Suprapubic skin (tissue), 4 donors: ENCODE measurements at places on chromosomes 7 and 10.

- H3K4me3 ChIP-seq = no peak overlapping the region
- peaks cover 53% of the 10 kb centered on the region for H3K36me3 ChIP-seq
- H3K4me1 ChIP-seq = peaks cover 39% of the 10 kb centered on the region
- no peaks in the 10 kb centered on the region for H3K27me3 ChIP-seq
- no peak for DNase-seq
- peak overlapping the region; percentile 89 for H3K27ac ChIP-seq
Observed at GRCh38 chr10:102813734-102814452, 23.3 kb downstream of the CYP17A1 start.

DNA sequence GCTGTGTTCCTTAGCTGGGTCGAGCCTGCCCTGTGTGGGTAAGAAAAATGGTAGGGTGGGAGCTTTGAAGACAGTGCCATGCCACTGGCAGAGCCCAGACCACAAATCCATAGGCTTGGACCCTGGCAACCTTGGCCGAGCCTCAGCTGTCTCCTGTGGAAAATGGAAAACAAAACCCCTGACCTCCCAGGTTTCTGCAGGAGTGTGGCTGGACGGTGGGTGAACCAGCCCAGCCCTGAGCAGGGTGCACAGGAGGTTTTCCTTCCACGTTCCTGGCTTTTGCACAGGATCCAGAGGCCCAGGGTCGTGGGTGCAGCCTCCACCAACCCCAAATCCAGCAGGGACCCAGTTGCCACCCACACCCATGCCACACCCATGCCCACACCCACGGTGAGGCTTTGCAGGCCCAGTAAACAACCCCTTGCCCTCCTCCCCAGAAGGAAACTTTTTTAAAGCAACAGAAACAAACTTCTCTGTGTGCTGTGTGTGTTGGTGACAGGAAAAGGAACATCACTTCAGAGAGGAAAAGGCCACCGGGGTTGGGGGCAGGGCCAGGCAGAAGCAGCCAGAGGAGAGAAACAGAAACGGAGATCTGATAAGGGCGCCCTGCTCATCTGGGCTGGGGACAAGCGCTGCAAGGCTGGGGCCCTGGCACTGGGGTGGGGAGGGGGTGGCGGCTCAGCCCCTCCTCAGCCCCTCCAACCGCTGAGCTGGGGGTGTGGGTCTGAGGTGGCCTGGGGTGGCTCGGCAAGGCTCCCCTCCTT, 20.7 kb upstream of the ZMIZ1 start:
- H3K4me1 ChIP-seq = peaks cover 22% of the 10 kb centered on the region
- H3K27me3 ChIP-seq = no peaks in the 10 kb centered on the region
- no peak overlapping the region for H3K27ac ChIP-seq
- no peak overlapping the region for H3K4me3 ChIP-seq

- H3K27ac ChIP-seq = no peak overlapping the region
- no peaks in the 10 kb centered on the region for H3K36me3 ChIP-seq
- no peaks in the 10 kb centered on the region for H3K4me1 ChIP-seq
Observed at GRCh38 chr10:117071286-117072050, 66.5 kb upstream of the SHTN1 start.

- no peak overlapping the region for H3K27ac ChIP-seq
- no peaks in the 10 kb centered on the region for H3K4me1 ChIP-seq
- no peaks in the 10 kb centered on the region for H3K27me3 ChIP-seq
- peaks cover 14% of the 10 kb centered on the region for H3K36me3 ChIP-seq
- DNase-seq = no peak
- H3K4me3 ChIP-seq = no peak overlapping the region
Observed at GRCh38 chr10:404346-404745, 269.1 kb downstream of the ZMYND11 start.

- H3K36me3 ChIP-seq = no peaks in the 10 kb centered on the region
Observed at GRCh38 chr10:121240556-121240955, 357.7 kb downstream of the FGFR2 start.

GRCh38 chr7:93004906-93005305, 112.9 kb downstream of the SAMD9 start:
- no peak for DNase-seq
- no peaks in the 10 kb centered on the region for H3K4me1 ChIP-seq
- H3K4me3 ChIP-seq = no peak overlapping the region
- no peaks in the 10 kb centered on the region for H3K27me3 ChIP-seq

- H3K4me1 ChIP-seq = no peaks in the 10 kb centered on the region
- no peak overlapping the region for H3K4me3 ChIP-seq
- H3K27me3 ChIP-seq = peaks cover 93% of the 10 kb centered on the region
- H3K36me3 ChIP-seq = no peaks in the 10 kb centered on the region
Observed at GRCh38 chr10:133035952-133036351, 51.8 kb upstream of the ADGRA1 start.

DNA sequence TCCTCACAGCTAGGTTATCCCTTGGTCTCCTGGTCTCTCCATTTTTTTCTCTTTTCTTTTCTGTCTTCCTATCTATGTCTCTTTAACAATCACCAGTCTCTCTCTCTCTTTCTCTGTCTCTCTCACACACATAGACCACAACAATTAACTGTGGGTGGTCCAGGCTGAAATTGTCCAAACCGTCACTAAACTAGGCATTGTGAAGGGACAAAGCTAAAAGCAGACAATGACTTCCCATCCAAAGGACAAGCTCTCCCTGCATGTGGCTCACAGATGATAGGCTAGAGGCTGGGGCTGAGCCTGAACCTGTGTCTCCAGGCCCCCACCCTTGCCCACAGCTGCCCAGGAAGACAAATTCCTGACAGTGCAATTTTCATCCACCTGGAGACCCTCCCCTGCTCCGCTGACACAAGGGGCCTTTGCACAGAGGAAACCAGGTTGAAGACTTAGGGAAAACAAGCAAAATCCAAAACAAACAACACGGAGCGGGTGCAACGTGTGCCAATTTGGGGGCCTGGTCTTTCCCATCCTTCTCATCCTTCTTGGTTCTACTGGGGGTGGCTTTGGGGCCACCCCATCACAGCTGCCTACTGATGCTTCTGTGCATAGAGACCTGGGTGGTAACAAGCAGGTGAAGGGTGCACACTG, 755.4 kb downstream of the GRID1 start:
- no peaks in the 10 kb centered on the region for H3K27me3 ChIP-seq
- H3K4me1 ChIP-seq = no peaks in the 10 kb centered on the region
- no peak overlapping the region for H3K27ac ChIP-seq
- no peak for DNase-seq
- no peaks in the 10 kb centered on the region for H3K36me3 ChIP-seq

- H3K36me3 ChIP-seq = no peaks in the 10 kb centered on the region
- DNase-seq = no peak
- H3K27ac ChIP-seq = peak overlapping the region; percentile 45
- H3K4me1 ChIP-seq = peaks cover 18% of the 10 kb centered on the region
Observed at GRCh38 chr7:26375726-26376174, 84.1 kb downstream of the SNX10 start.

GRCh38 chr10:94293354-94293753, 69.4 kb downstream of the NOC3L start:
- no peak for DNase-seq
- no peaks in the 10 kb centered on the region for H3K36me3 ChIP-seq
- H3K4me3 ChIP-seq = no peak overlapping the region
- H3K27ac ChIP-seq = no peak overlapping the region
- peaks cover 9% of the 10 kb centered on the region for H3K4me1 ChIP-seq

DNA sequence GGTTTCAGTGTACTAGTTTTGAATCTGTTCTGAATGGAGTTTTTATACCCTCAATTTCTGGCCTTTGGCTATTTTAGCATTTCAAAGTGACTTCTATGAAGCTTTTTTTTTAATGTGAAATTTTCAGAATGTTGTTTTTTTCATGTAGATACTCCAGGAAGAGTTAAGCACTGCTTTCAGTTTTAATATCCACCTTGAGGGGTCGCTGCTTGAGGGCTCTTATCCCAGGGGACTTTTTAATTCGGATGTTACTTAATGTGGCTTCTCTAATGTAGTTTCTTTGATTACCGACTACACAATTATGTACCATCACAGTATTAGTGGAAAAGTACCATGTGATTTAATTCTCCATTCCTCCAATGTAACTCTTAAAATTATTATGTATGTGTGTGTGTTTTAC, 5.2 kb downstream of the IFIT5 start:
- H3K27ac ChIP-seq = no peak overlapping the region
- H3K27me3 ChIP-seq = no peaks in the 10 kb centered on the region
- no peak for DNase-seq
- H3K36me3 ChIP-seq = peaks cover 17% of the 10 kb centered on the region

GRCh38 chr10:30413996-30414576, 19.9 kb upstream of the MAP3K8 start:
- H3K27ac ChIP-seq = no peak overlapping the region
- no peak for DNase-seq
- H3K4me1 ChIP-seq = peaks cover 14% of the 10 kb centered on the region
- no peak overlapping the region for H3K4me3 ChIP-seq
- H3K36me3 ChIP-seq = no peaks in the 10 kb centered on the region

- H3K4me3 ChIP-seq = no peak overlapping the region
- no peak overlapping the region for H3K27ac ChIP-seq
- no peaks in the 10 kb centered on the region for H3K36me3 ChIP-seq
- H3K27me3 ChIP-seq = no peaks in the 10 kb centered on the region
- H3K4me1 ChIP-seq = no peaks in the 10 kb centered on the region
- DNase-seq = no peak
Observed at GRCh38 chr7:85895835-85896234, 709.0 kb upstream of the SEMA3D start.

DNA sequence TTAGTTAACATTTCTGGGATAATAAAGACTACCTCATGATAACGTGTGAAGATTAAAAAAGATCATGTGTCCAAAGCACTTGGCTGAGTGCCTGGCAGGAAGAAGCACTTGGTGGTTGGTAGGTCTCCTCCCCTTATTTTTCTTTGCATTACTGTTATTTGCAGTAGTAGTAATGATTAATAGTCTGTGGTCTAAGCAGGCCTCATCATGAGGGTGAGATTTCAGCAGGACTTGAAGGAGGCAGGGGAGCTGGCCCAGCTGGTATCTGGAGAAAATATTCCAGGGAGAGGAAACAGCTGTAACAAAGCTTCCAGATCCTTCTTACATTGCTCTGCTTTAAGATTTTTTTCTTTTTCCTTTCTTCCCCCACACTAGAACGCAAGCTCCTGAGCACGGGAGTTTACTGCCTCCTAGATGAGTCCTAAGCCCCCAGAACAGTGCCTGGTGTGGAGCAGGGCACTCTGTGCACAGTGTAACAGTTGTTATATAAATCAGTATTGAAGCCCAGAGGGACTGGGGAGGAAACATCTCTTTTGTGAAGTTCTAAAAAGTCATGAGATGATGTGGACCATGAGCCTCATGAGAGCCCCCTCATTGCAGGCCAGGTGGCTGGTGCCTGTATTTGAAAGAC, 31.1 kb upstream of the RHEB start:
- no peak overlapping the region for H3K27ac ChIP-seq
- peaks cover 23% of the 10 kb centered on the region for H3K4me1 ChIP-seq
- H3K4me3 ChIP-seq = no peak overlapping the region
- no peak for DNase-seq

DNA sequence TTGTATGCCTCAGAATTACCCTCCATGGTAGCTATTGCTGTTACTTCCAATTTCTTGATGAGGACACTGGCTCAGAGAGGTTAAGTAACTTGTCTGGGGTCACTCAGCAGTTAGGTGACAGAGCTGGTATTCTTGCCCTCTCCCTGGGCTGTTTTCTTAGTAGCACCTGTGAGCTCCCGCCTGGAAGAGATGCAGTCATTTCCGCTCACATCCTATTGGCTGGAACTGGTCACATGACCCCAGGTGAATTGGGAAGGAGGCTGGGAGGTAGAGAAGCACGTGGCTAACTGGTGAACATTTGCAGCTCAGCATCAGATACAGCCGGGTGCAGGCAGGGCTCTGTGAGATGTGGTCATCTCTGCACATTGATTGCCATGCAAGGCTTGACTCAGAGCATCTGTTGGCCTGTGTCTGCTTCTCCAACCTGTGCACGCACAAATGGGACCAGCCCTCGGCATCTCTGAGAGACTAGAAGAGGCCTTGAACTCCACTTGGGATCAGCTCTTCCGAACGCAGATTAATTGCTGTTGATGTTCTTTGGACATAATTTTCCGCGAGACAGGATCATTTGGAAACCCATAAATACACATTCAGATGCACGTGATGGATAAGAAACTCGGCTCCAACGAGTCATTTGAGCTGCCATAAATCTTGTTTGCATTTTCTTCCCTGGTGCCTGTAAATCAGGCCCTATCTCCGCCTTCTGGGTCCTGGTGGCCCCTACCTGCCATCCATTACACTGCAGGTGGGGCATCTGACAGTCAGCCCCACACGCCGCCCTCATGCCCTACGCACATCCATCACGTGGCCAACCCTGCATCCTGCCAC, 42.8 kb downstream of the MYL10 start:
- H3K27ac ChIP-seq = no peak overlapping the region
- H3K4me1 ChIP-seq = peaks cover 10% of the 10 kb centered on the region
- H3K4me3 ChIP-seq = no peak overlapping the region
- H3K36me3 ChIP-seq = no peaks in the 10 kb centered on the region
- peaks cover 39% of the 10 kb centered on the region for H3K27me3 ChIP-seq

DNA sequence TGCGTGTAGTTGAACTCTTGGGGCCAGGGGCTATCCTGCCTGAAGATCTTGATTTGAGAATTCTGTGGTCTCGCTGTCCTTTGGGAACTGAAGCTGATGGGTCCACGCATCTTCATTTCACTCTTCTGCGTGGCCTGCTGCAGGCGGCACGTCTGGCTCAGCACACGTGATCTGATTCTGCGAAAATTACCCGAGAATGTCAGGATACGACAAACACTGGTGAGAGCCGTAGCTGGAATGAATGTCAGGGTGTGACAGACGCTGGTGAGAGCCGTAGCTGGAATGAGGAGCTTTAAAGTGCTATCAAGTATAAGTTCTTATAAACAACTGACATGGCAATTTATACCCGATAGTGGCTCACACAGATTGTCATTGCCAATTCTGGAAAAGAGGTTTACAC, 44.6 kb upstream of the CFAP46 start:
- H3K4me1 ChIP-seq = no peaks in the 10 kb centered on the region
- H3K27ac ChIP-seq = no peak overlapping the region
- no peaks in the 10 kb centered on the region for H3K36me3 ChIP-seq
- no peak overlapping the region for H3K4me3 ChIP-seq
- no peak for DNase-seq

GRCh38 chr7:70771451-70771850, 360.5 kb upstream of the GALNT17 start:
- peaks cover 48% of the 10 kb centered on the region for H3K36me3 ChIP-seq
- no peak overlapping the region for H3K27ac ChIP-seq
- DNase-seq = no peak

DNA sequence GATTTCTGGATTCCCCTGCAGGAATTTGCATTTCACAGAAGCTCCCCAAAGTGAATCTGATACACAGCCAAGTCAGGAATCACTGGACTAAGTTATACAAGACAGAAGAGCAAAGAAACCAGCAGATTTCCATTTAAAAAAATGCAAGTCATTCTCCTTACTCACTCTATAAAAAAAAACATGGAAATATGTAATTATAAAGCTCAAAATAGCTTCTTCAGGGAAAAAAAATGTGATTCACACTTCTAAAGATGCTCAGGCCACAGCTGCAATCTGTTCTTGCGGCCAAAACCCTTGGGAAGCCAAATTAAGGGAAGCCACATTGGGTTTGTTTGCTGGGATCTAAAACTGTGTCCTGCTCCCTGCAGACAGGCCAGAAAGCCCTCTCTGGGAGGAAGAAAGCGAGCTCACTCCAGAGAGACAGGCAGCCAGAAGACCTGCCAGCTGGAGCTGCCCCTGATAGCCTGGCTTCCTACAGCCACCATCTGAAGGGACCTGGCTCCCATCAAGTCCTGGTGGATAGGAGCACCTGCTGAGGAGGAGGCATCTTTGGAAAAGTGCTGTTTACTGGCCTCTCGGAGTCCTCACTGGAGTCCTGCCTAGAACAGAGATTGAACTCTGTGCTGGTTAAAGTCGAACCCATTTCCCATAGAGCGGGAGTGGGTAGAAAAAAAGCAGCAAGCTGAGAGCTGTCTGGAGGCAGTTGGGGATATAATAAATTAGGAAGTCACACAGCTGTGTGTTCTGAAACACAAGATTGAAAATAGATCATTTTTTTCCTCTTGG, 359.2 kb upstream of the AOAH start:
- peaks cover 4% of the 10 kb centered on the region for H3K4me1 ChIP-seq
- no peaks in the 10 kb centered on the region for H3K27me3 ChIP-seq
- no peaks in the 10 kb centered on the region for H3K36me3 ChIP-seq
- H3K27ac ChIP-seq = peak overlapping the region; percentile 54
- no peak for DNase-seq
